Tibial artery (tissue), 4 donors: ENCODE measurements at places on chromosomes 6 and 20.

DNA sequence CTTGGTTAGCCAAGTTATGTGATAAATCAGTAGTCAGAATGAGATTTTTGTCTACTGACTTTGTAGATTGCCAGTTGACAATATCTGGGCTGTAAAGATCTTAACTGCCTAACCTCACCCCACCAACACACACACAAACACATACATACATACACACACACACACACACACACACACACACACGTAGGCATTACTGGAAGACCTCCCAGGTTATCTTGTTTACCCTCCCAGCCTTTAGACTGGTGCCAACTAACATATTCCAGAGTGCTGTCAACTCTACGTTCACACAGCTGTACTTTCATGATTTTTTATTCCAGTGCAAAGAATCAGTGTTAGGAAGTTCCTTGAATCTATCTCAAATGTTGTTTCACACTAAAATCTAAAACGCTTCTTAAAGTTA lies 38.9 kb downstream of the BMP5 start:
- DNase-seq, result no peak

GRCh38 chr20:63957690-63958441 lies 1.6 kb upstream of the UCKL1 start:
- no peak for DNase-seq

DNA sequence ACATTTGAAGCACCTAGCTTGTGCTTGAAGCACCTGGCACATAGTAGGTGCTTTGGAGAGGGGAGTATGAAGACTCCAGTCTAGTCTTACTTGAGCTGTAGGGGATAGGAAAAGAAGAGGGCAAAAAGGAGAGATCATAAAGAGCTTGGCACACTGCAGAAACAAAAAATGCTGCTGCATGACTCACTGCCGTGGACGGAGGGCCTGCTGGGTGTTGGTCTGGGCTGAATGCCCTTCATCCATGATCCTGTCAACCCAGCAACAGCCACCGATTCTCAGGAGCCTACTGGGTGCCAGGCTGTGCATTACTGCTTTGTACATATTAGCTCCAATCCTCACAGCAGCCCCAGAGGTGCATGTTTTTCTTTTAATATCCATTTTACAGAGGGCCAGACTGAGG lies 6.0 kb downstream of the PDYN start:
- DNase-seq, result no peak

GRCh38 chr6:150905769-150906168 lies 40.3 kb downstream of the MTHFD1L start:
- DNase-seq, result no peak

DNA sequence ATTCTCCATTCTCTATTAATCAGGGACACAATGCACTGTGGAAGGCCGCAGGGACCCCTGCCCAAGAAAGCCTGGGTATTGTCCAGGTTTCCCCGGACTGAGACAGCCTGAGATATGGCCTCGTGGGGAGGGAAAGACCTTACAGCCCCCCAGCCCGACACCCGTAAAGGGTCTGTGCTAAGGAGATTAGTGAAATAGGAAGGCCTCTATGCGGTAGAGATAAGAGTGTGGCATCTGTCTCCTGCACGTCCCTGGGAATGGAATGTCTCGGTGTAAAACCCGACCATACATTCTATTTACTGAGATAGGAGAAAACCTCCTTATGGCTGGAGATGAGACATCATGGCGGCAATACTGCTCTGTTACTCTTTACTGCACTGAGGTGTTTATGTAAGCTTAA lies 15.7 kb upstream of the EIF2S2 start:
- no peak for DNase-seq

DNA sequence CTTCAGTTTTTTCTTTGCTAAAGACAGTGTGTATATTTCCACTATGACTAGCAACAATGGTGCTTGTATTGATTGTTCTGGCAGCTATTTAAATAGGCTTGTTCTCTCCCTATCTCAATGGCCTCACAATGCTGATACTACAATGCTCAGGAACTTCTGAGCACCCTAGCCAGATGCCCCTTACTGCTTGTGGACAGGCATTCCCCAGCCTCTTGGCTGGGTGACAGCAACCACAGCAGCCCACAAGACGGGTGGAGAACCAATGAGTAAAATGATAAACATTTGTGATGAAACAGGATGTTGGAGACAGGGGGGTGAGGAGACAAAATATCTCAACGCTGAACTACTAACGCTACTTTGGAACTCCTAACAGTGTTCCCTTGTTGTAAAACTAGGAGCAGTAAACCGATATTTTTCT lies 42.3 kb downstream of the HIVEP2 start:
- peak; percentile 49 for DNase-seq

- DNase-seq, result no peak
These were observed 179.3 kb downstream of the MTFR2 start for GRCh38 chr6:136070815-136071214.
